GM23248 (cell line): ENCODE measurements at places on chromosomes 7 and 10. TPM values are rescaled to one million over a fixed set of nuclear protein-coding genes. Genes with fewer than 3 reads are reported as not detected.

NUDT13 gene
- total RNA-seq = 0.51 and 1.7 TPM in 2 replicates

CCZ1 gene
- total RNA-seq = 82.1 and 97.0 TPM in 2 replicates

ACBD7 gene
- 0.11 and 0.13 TPM in 2 replicates for total RNA-seq

LUC7L2 gene
- total RNA-seq = 35.3 and 39.7 TPM in 2 replicates

LBX1 gene
- total RNA-seq = not detected in 2 replicates
